ENCODE measurements at places on chromosomes 3 and 15.

- no peak for DNase-seq
These were observed 326.4 kb downstream of the SV2B start for GRCh38 chr15:91426412-91426811.

DNA sequence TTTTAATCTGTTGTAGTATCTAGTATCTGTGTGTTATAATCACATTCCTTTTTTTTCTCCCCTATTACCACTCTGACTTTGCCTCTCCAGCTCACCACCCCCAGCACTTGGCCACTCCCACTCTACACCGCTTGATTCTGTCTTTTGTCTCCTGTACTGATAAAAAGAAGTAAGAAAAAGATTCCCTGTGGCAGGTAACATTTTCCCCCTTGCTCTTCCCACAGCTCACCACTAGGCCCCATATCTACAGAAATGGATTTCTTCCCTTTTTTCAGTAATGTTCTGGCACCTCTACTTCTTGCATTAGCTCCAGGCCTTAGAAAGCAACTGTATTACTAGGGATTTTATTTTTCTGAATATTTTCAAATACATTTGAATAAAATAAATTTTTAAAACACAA is 25.6 kb downstream of the KCNH8 start:
- DNase-seq = no peak

DNA sequence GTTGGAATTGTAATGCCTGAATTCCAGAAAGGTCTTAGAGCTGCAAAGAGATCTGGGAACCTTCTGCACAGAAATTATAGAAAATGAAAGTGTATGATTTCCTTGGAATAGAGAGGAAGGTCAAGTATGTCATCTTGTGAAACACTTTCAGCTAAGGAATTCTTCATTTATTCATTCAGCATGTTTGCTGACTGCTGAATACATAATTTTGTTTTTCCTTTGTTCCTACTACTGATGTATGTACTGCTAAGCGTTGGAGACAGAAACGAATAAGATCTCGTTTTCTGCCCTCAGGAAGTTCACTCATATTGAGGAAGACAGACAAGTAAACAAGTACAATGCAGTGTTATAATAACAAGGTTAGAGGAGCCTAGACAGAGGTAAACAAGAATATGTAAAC is 14.3 kb upstream of the IL20RB start:
- DNase-seq = no peak

DNA sequence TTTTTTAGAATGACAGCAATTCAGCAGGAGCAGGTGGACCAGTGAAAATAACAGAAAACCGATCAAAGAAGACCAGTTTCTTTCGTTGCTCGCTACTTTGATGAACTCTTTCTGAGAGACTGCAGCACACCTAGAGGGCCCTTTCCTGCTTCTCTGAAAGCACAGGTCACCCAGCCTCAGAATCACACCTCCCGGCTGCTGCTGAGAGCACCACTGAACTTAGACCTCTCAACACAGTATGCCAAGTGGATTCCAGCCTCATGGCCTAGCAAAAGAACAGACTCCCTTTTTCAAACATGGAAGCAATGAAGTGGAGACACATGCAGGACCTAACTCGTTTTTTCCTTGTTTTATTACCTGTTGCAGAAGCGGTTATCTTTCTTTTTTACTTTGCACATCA is 13.9 kb upstream of the APH1B start:
- no peak for DNase-seq

DNA sequence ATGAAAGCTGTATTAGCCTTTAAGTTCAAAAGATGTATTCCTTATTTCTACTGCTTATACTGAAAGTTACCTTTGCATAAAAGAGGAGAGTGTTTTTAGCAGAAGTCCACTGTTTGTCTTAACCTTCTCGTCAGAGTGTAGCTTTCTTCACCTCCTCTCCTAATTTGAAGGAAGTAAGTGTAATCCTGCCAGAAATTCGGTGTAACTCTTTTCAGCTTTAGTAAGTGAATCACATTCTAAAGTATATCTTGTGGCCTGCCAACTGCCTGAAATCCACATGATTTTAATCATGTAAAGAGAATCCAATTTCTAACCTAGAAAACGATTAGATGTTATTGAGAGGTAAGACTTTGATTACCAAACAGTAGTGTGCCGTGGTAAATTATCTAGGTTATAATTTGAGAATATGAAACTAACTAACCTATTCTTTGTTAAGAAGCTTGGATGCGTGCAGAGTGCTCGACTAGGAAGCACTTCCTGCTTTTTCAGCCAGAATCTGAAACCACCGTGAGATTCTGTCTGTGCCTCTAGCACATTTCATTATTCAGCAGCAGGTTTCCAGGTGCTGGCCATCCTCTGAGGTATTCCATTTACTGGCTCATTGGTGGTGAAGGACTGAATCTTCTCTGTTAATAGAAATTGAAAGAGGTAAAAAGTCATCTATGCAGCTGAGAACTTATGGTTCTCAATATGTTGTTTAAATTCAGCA is 7.5 kb downstream of the GYG1 start:
- no peak for DNase-seq

DNA sequence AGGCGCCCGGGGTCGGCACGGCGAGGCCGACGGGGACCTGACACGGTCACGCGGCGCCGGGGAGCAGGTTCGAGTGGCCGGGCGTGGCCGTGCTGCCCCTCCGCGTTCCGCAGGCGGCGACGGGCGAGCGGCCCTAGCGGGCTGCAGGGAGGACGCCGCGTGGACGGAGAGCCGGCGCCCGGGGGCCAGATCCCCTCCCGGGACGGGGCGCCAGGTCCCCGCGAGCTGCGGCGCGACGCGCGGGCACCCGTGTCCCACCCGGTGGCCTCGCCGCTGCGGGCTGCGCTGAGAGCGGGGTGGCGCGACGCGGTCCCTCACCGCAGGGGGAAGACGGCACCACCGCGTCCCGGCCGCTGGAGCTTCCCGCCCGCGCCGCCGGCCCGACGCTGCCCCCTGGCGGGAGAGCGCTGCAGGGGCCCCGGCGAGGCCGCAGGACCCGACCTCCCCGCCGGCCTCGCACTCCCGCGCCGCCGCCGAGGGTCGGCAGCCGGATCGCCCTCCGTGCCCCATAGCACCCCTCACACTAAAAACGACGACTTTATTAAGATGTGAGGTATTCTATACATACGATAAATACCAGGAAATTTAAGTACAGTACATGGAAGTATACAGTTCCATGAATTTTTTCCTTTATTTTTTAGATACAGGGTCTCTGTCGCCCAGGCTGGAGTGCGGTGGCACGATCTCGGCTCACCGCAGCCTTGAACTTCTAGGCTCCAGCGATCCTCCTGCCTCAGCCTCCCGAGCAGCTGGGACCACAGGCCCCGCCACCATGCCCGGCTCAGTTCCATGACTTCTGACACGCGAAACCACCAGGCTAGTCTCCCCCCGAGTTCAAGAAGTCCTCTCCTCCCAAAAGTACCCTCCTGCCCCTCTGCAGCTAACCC is 1.3 kb upstream of the PIGZ start:
- DNase-seq = no peak

GRCh38 chr3:34323517-34323916 is 525.1 kb downstream of the PDCD6IP start:
- no peak for DNase-seq

DNA sequence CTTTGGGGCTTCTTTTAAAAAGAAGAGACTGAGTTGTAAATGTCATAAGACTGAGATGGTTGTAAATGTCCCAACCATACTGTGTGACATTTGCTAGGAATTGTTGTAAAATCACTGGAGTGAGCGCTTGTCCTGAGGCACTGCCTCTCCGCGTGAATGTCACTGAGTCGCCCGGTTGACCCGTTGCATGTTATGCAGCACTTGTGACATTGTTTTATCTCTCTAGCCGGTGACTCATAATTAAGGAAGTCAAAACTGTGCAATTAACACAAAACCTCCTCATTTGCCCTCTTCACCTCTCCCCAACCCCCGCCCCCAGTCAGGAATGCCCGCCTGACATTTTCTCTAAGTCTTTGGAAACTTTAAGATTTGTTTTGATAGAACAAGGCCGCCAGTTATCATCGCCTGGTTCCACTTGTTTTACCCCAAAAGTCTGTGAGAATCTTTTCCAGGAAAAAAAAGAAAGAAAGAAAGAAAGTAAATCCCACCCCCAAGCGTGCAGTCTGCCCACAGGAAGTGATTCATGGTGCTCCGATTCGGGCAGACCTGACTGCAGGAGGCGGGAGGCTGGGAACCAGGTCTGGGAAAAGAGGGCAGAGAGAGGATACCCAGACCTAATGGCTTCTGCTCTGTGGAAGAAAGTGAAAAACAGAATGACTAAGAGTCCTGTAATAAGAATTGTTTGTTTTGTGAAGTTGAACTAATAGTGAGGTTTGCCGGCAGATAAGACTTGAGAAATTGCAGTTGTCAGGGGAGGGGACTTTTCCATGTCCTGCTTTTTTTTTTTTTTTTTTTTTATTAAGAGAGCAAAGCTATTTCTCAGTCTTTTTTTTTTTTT is 84.8 kb downstream of the SMAD3 start:
- no peak for DNase-seq

- DNase-seq = no peak
These were observed 62.8 kb downstream of the PEX5L start for GRCh38 chr3:179973931-179974361.

DNA sequence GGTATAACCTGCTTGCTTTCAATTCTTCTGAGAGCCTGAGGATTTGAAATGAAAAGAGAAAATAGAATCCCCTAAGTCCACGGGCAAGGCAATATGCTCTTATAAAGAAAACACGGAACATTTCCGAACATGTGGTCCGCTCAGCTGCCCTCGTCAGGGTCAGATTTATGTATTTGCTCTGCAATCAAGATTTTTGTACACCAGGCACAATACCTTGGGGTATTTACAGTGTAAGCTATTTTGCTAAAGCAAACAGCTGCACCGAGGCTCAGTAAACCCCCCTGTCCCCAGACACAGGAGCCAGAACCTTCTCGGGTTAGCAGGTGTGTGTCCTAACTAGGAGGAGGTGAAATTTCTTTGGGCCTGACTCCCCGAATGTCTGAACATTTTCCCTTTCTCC is 155.8 kb upstream of the LRIG1 start:
- DNase-seq = no peak

DNA sequence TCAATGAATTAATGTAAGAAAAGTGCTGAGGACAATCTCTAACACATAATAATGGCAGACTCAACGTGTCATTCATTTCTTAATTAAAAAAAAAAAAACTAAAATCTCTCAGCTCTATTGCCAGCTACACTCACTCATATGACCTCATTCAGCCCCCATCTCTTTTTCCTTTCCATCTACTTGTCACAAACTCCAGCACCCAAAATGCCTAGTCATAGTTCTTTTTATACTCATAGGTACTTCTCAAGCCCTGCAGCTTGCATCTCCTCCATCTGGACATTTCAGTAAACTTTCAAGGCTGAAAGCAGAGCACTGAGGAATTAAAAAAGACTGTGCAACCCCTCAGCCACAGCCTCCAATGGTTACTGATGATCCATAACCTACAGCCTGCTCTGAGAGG is 109.8 kb downstream of the PLCH1 start:
- no peak for DNase-seq

DNA sequence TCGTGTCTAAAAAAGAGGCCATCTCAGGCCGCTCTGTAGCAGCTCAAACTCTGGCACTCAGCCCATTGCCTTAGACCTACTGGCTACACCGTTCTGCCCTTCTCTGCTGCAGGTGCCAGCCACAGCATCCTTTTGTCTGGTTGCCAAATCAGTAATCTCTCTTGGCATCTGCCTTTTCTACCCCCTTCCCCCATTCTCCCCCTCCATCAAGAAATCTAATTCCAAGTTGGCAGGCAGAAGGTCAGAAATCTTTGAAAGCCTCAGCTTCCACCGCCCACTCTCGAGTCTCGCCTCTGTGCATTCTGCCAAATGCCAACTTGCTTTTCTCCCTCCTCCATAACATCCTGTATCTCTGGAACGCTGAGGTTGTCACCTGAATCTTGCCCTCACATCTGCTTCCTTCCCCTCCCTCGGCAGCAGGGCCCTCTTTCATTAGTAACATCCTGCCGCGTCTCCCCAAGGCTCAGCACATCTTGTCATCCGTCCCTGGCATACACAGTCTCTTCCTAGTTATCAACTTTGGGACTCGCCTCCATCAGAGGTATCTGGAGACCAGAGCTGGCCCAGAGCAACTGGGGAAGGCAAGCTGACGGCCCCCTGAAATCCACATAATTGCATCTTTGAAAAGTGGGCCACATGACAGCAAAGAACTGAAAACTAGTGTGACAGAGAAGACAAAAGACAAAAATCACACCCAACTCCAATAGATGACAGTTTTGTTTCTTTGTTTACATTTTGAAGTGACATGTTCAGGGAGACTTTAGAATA is 312.0 kb upstream of the CCDC54 start:
- DNase-seq = no peak

DNA sequence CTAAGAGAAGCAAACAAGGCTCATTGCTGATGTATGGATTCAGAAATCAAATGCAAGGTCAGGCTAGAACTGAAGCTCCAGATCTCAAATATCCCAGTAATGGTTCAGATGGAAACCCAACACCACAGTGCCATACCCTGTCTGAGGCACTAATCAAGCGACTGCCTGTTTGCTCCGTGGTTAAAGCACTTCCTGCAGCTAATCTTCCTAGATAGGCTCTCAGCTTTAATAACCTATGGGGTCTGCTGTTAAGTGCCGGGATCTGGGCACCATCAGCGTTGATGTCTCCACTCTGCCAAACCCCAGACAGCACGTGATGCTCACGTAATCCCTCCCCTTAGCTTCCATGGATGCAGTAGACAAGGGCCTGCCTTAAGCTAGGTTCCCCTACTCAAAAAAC is 262.6 kb downstream of the MECOM start:
- no peak for DNase-seq

- DNase-seq = no peak
These were observed 662.3 kb downstream of the MAGI1 start for GRCh38 chr3:65376426-65376825.

Measured in esophagus muscularis mucosa (tissue), 4 donors.